ENCODE measurements at places on chromosomes 6 and 20. TPM values are rescaled to one million over a fixed set of nuclear protein-coding genes. Genes with fewer than 3 reads are reported as not detected.

NRN1 gene
- polyA plus RNA-seq, result 25.9 TPM

ARMC12 gene
- polyA plus RNA-seq, result 0.56 TPM

ADTRP gene
- polyA plus RNA-seq, result 0.18 TPM

OPN5 gene
- polyA plus RNA-seq, result not detected

DDX43 gene
- 0.79 TPM for polyA plus RNA-seq

HFE gene
- polyA plus RNA-seq, result 6.1 TPM

FAM209A gene
- 0.33 TPM for polyA plus RNA-seq

HS3ST5 gene
- 0.07 TPM for polyA plus RNA-seq

IL17F gene
- polyA plus RNA-seq, result not detected

KCNQ5 gene
- not detected for polyA plus RNA-seq

LRP11 gene
- polyA plus RNA-seq, result 10.7 TPM

TRIM31 gene
- polyA plus RNA-seq, result 1.2 TPM

BANF2 gene
- not detected for polyA plus RNA-seq

KPNA5 gene
- polyA plus RNA-seq, result 4.7 TPM

SAMD3 gene
- 0.49 TPM for polyA plus RNA-seq

ANKEF1 gene
- 3.0 TPM for polyA plus RNA-seq

FUT9 gene
- 0.16 TPM for polyA plus RNA-seq

SRSF12 gene
- 0.45 TPM for polyA plus RNA-seq

KIF6 gene
- polyA plus RNA-seq, result 0.10 TPM

GSTA1 gene
- polyA plus RNA-seq, result 12.7 TPM

LTA gene
- polyA plus RNA-seq, result 0.21 TPM

TNFRSF21 gene
- 24.4 TPM for polyA plus RNA-seq

ETV7 gene
- polyA plus RNA-seq, result 0.67 TPM

GLP1R gene
- 2.0 TPM for polyA plus RNA-seq

POM121L2 gene
- polyA plus RNA-seq, result 0.03 TPM

MAVS gene
- 19.9 TPM for polyA plus RNA-seq

RUNX2 gene
- polyA plus RNA-seq, result 0.13 TPM

SLC2A10 gene
- 9.1 TPM for polyA plus RNA-seq

ID1 gene
- 82.2 TPM for polyA plus RNA-seq

TPBG gene
- 3.0 TPM for polyA plus RNA-seq

PRICKLE4 gene
- polyA plus RNA-seq, result 4.5 TPM

COL21A1 gene
- polyA plus RNA-seq, result 1.9 TPM

HLA-DMB gene
- polyA plus RNA-seq, result 18.8 TPM

PHACTR2 gene
- polyA plus RNA-seq, result 11.6 TPM

BPI gene
- 0.21 TPM for polyA plus RNA-seq

Measured in adipose tissue (tissue), 3 donors.